Spinal cord (tissue), 10 donors: ENCODE measurements at places on chromosomes 11 and 22. TPM values are rescaled to one million over a fixed set of nuclear protein-coding genes. Genes with fewer than 3 reads are reported as not detected.

GRCh38 chr11:36195496-36196354 lies 93.5 kb downstream of the COMMD9 start:
- no peaks in the 10 kb centered on the region for H3K27me3 ChIP-seq
- H3K27ac ChIP-seq = no peak overlapping the region
- DNase-seq = peak; percentile 86
- H3K36me3 ChIP-seq = peaks cover 4% of the 10 kb centered on the region
- H3K4me3 ChIP-seq = no peak overlapping the region
- peaks cover 5% of the 10 kb centered on the region for H3K4me1 ChIP-seq

AMBRA1 gene
- total RNA-seq = 21.3 TPM

GANAB gene
- total RNA-seq = 119 TPM

- peak; percentile 13 for DNase-seq
- H3K4me1 ChIP-seq = peaks cover 17% of the 10 kb centered on the region
- no peaks in the 10 kb centered on the region for H3K36me3 ChIP-seq
- H3K27me3 ChIP-seq = no peaks in the 10 kb centered on the region
- H3K27ac ChIP-seq = no peak overlapping the region
These were observed 186.4 kb upstream of the ZBED5 start for GRCh38 chr11:11044137-11044855.

BTG4 gene
- not detected for total RNA-seq

DNA sequence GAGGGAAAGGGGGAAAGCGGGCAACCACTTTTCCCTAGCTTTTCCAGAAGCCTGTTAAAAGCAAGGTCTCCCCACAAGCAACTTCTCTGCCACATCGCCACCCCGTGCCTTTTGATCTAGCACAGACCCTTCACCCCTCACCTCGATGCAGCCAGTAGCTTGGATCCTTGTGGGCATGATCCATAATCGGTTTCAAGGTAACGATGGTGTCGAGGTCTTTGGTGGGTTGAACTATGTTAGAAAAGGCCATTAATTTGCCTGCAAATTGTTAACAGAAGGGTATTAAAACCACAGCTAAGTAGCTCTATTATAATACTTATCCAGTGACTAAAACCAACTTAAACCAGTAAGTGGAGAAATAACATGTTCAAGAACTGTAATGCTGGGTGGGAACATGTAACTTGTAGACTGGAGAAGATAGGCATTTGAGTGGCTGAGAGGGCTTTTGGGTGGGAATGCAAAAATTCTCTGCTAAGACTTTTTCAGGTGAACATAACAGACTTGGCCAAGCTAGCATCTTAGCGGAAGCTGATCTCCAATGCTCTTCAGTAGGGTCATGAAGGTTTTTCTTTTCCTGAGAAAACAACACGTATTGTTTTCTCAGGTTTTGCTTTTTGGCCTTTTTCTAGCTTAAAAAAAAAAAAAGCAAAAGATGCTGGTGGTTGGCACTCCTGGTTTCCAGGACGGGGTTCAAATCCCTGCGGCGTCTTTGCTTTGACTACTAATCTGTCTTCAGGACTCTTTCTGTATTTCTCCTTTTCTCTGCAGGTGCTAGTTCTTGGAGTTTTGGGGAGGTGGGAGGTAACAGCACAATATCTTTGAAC lies 6.8 kb downstream of the MALAT1 start:
- peaks cover 14% of the 10 kb centered on the region for H3K36me3 ChIP-seq
- H3K27ac ChIP-seq = peak overlapping the region; percentile 99

- H3K4me3 ChIP-seq = no peak overlapping the region
- no peaks in the 10 kb centered on the region for H3K36me3 ChIP-seq
- no peaks in the 10 kb centered on the region for H3K27me3 ChIP-seq
- no peak for DNase-seq
- no peak overlapping the region for H3K27ac ChIP-seq
These were observed 4.7 kb upstream of the C11orf96 start for GRCh38 chr11:43937434-43938411.

GRCh38 chr22:39595622-39596172 lies 25.1 kb downstream of the CACNA1I start:
- DNase-seq = no peak
- peaks cover 26% of the 10 kb centered on the region for H3K4me1 ChIP-seq
- no peak overlapping the region for H3K4me3 ChIP-seq
- H3K36me3 ChIP-seq = no peaks in the 10 kb centered on the region
- no peak overlapping the region for H3K27ac ChIP-seq

DNA sequence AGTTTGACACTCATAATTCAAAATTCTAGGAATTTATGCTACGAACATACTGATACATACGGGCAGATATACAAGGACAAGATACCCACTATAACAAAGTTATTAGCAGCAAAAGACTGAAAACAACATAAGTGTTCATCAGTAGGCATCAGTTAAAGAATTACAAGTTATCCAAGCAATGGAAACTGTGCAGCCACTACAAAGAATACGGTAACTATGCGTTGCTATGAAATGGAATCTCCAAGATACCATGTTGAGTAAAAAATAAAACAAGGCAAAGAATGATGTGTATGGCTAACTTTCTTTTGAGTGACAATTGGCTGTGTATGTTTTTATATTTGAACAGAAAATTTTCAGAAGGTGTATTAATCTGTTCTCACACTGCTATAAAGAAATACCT lies 151.7 kb downstream of the ADAMTS15 start:
- peaks cover 35% of the 10 kb centered on the region for H3K4me1 ChIP-seq
- no peaks in the 10 kb centered on the region for H3K27me3 ChIP-seq
- H3K4me3 ChIP-seq = no peak overlapping the region
- no peaks in the 10 kb centered on the region for H3K36me3 ChIP-seq

GRCh38 chr11:121932646-121933185 lies 183.3 kb downstream of the BLID start:
- H3K36me3 ChIP-seq = no peaks in the 10 kb centered on the region
- H3K4me1 ChIP-seq = peaks cover 17% of the 10 kb centered on the region
- H3K4me3 ChIP-seq = no peak overlapping the region
- no peak for DNase-seq
- no peaks in the 10 kb centered on the region for H3K27me3 ChIP-seq

GRCh38 chr11:123377355-123377754 lies 52.7 kb upstream of the GRAMD1B start:
- DNase-seq = no peak
- H3K27me3 ChIP-seq = no peaks in the 10 kb centered on the region
- no peak overlapping the region for H3K4me3 ChIP-seq
- no peaks in the 10 kb centered on the region for H3K4me1 ChIP-seq
- no peak overlapping the region for H3K27ac ChIP-seq

DNA sequence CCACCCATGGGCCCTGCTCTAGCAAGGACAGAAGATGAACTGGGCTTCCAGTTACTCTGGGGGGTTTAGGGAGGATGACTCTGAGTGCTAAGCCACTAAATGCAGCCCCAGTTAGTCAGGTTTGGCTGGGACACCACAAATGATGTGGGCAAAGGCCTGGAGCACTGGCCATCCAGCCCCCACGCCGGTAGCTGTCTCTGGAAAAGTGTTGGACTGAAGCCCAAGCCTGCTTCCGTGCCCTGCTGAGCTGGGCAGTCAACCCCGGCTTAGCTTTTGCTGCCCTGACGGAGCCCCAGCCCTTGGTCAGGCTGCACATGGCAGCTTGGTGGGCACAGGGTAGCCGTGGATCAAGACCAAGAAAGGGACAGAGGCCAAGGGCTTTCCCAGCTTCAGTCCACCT lies 5.7 kb upstream of the GSTP1 start:
- peaks cover 6% of the 10 kb centered on the region for H3K4me1 ChIP-seq
- peaks cover 27% of the 10 kb centered on the region for H3K27me3 ChIP-seq
- no peak overlapping the region for H3K4me3 ChIP-seq
- H3K27ac ChIP-seq = no peak overlapping the region

ART1 gene
- total RNA-seq = not detected

GPHA2 gene
- 3.5 TPM for total RNA-seq

GRCh38 chr22:30261134-30261533 lies 5.5 kb downstream of the OSM start:
- peaks cover under 1% of the 10 kb centered on the region for H3K27me3 ChIP-seq
- no peak overlapping the region for H3K4me3 ChIP-seq
- H3K4me1 ChIP-seq = peaks cover 20% of the 10 kb centered on the region
- no peak overlapping the region for H3K27ac ChIP-seq
- no peaks in the 10 kb centered on the region for H3K36me3 ChIP-seq

GRCh38 chr11:58498464-58498863 lies 9.4 kb downstream of the OR5B21 start:
- no peaks in the 10 kb centered on the region for H3K4me1 ChIP-seq
- no peak for DNase-seq
- no peaks in the 10 kb centered on the region for H3K36me3 ChIP-seq
- H3K27ac ChIP-seq = no peak overlapping the region
- no peaks in the 10 kb centered on the region for H3K27me3 ChIP-seq

DNA sequence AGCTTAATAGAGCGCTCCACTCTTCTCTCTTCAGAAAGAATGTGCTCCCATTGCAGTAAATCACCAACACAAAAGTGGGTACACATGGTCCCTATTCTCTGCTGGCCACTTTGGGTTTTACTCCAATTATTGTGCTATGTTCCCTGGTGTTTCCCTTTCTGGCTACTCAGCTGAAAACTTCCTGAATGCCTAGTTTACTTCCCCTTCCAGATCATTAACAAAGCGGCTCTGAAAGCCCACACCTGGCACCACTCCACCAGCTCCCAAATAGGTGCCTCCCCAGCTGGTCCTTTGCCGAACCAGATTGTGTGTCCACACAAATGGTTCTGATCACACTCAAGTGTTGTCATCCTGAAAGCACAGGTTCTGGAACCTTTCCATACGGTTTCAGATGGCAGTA lies 443.7 kb downstream of the NTM start:
- H3K4me1 ChIP-seq = peaks cover 6% of the 10 kb centered on the region
- no peak overlapping the region for H3K4me3 ChIP-seq
- no peaks in the 10 kb centered on the region for H3K36me3 ChIP-seq
- peak; percentile 31 for DNase-seq
- no peaks in the 10 kb centered on the region for H3K27me3 ChIP-seq

- DNase-seq = no peak
- peaks cover 33% of the 10 kb centered on the region for H3K4me1 ChIP-seq
- peaks cover 58% of the 10 kb centered on the region for H3K36me3 ChIP-seq
- H3K4me3 ChIP-seq = no peak overlapping the region
These were observed 48.6 kb downstream of the ARFGAP3 start for GRCh38 chr22:42808521-42808920.

DNA sequence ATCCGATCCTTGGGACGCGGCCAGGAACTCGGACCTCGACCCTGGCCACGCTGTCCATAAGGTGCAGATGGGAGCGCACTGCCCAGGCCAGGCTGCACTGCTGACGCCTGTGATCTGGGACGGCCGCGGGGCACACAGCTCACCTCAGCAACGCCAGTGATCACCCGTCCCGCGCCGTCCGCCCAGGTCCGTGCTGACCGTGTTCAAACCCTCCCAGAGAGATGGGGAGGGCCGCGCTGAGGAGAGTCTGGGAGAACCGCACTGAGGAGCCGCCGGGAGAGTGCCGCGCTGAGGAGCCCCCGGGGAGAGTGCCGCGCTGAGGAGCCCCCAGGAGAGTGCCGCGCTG lies 636 bp downstream of the KCNQ1OT1 start:
- peaks cover 2% of the 10 kb centered on the region for H3K36me3 ChIP-seq
- H3K27ac ChIP-seq = peak overlapping the region; percentile 51
- no peaks in the 10 kb centered on the region for H3K27me3 ChIP-seq
- DNase-seq = no peak
